ENCODE measurements at places on chromosomes 1 and 21. TPM values are rescaled to one million over a fixed set of nuclear protein-coding genes. Genes with fewer than 3 reads are reported as not detected.

The KLHDC8A gene
- not detected for total RNA-seq

The TNFRSF8 gene
- under 0.01 TPM for total RNA-seq

GRCh38 chr1:3548895-3549294, 62.4 kb downstream of the MEGF6 start:
- DNase-seq: no peak

DNA sequence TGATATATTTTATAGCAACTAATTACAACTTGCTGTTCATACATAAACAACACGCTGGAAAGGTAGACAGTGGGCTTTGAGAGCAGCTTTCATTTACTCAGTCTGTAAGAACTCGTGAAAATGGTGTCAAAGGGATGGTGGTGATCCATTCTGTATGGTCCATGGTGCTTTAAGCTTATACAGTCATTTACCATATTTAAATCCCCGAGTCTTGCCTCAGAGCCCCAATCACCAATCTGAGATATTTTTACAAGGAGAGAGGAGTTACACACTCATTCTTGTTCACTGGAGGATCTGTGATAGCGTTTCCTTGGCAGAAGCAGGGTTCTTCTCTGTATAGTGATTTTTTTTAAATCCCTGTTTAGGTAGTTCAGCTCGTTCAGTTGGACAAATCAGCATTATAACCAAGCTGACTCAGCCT, 694.6 kb downstream of the USP25 start:
- no peak for DNase-seq

DNA sequence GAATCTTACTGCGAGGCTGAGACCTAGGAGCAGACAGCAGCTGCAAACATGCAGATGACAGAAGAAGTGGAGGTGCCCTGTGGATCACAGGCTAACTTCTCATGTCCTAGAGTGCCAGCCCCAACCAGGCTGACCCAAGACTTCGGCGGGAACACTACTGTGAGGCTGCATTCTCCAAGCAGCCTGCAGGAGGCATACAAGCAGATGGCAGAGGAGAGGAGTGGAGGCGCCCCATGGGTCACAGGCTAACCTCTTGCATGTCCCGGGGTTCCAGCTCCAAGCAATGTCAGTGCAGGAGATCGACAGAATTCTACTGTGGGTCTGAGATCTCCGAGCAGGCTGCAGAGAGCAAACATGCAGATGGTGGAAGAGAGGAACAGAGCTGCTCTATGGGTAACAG, 98.1 kb upstream of the ZNF678 start:
- no peak for DNase-seq

GRCh38 chr1:16617114-16617631, 3.8 kb upstream of the NBPF1 start:
- DNase-seq: no peak

GRCh38 chr1:151065089-151065645, 5.0 kb downstream of the MLLT11 start:
- no peak for DNase-seq
